K562 (cell line): ENCODE measurements at places on chromosomes 5 and 9. TPM values are rescaled to one million over a fixed set of nuclear protein-coding genes. Genes with fewer than 3 reads are reported as not detected.

- no peak for DNase-seq
Measured at GRCh38 chr5:181198905-181199519, 6.0 kb downstream of the TRIM7 start.

DNA sequence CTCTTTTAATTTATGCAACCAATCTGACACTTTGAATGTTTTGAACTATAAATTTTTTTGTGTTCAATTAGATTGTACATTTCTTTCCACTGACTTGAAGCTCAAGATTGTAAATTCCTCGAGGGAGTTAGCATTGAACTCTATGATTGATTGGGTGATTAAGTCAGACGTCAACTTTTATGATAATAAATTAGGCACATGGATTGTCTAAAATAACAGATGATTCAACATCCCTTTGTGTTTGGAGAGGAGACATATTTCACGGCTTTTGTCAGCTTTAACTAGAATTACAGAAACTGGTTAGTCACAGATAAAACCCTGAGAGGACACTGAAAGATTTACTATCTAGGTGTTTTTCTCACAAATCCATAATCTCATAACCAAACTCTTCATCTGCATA lies 32.7 kb upstream of the TXNDC8 start:
- no peak for DNase-seq

- DNase-seq: no peak
Measured at GRCh38 chr9:38732885-38733284, 13.0 kb upstream of the FAM240B start.

DNA sequence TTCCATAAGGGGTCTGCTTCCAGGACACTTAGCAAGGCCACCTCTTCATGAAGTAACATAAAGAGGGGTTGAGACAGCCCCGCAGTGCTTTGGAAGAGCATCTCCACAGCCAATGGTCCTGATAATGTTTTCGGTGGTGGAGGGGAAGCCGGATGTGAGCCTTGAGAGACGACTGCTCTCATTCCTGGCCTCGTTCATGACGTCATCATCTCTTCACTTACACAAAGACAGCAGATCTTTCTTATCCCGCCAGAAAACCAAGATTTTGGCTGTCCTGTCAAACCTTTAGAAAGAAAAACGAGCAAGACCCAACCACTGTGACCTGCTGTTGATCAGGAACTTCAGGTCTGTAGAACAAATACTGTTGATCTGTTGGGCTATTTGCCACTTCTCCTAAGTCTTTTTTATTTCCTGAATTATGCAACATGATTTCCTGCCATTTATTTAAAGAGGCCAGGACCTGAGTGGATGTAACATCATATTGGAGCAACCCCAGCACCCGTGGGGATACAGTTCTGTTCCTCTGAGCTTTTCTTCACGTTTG lies 89.0 kb upstream of the IRX2 start:
- DNase-seq: no peak

DNA sequence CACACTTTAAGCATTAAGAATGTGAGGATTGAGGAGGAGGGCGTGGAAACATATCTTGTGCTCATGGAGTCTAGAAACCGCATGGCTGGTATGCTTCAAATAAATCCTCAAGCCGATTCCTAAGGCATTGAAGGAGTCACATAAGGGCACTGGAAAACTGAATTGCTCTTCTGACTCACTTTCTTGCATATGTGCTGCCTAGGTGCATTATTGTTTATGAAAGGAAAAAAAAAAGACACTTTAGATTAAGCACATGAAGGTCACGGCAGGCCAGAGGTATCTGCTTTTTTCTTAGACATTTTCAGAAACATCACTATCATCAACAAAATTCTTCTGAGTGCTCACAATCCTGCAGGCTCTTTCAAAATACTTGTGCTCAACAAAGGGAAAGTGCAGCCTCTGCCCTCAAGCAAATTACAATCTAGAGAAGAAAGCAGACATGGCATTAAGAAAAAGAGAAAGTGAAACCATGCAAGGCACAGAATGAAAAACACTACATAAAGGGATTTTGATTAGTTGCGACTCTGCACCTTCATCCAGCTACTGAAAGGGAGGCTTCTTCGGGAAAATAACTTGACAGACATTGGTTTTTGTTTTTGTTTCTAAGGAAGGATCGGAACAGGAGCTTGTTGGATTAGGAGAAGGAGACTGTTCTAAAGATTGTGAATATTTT lies 2117.6 kb downstream of the MAT2B start:
- no peak for DNase-seq

DNA sequence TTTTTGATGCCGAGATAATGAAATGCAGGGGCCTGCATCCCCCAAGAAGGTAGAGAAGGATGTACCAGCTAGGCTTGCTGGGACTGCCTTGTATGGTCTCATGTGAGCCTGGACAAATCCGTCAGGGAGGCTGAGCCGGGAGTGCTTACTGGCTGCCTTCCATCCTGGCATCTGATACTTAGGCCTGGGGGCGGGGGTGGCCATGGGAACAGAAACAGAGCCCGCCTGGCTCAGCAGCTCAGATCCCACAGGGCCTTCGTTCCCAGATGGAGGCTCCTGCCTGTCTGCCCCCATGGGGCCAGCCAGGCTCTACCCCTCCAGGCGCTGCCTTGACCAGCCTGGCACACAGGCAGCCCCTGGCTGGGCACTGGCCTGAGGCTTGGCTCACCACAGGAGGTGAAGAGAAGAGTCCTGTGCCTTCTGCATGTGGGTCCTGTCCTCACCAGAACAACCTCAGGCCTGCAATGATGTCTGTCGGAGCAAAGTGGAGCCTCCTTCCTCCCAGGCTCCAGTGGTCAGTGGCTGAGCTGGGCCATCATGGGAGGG lies 10.5 kb upstream of the SPATA31E1 start:
- no peak for DNase-seq

The GRM6 gene
- not detected in 2 replicates for total RNA-seq

The FYB1 gene
- total RNA-seq: 17.4 and 22.5 TPM in 2 replicates

The RASGEF1C gene
- total RNA-seq: 0.31 and 0.35 TPM in 2 replicates

The FOXI1 gene
- not detected in 2 replicates for total RNA-seq

The TRIM52 gene
- total RNA-seq: 13.5 and 14.2 TPM in 2 replicates
